ENCODE measurements at places on chromosomes 1 and 21.

GRCh38 chr1:117015724-117016123 lies 14.2 kb downstream of the CD101 start:
- no peak for DNase-seq

DNA sequence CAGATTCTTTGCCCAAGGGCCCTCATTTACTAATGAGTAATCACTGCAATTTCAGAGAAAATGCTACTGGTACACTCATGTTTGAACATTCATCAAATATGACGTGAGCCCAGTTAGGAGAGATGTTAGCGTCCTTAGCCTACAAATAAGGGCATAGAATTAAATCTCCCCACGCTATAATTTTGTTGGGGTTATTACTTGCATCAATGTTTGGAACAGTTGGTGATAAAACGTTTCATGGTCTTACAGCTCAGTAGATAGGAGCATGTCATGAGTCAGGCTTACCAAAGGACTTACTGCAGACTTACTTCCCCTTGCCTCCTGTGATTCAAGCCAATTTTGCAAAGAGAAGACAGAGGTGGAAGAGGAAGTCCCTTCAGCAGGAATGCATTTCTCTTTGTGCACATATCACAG lies 304.0 kb downstream of the KIF26B start:
- no peak for DNase-seq

DNA sequence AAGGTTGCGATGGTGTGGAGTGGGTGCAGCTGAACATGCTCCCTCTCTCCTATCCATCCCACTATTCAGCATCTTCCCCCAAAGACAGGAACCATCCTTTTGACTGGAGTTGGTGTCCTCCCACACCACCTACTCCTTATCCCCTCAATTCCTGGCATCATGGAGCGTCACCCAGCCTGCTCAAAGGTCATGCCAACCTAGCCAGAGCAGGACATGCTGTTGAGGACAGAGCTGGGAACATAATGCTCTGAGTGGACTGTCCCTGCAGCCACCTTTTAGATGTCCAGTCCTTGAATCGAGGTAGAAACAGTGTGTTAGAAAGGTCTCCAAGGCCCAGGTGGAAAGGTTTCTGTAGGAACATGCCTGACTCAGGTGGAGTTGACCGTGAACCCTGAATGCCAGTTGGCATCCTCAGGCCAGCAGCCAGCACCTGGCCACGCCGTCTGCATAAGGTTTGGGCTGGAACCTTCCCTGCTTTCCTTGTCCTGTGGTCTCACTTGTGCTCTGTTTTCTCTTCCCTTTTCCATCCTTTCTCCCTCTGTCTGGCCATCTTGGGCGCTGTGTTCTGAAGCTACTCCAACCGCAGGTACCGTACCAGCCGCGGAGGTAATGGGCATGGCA lies 52.2 kb upstream of the CNTN2 start:
- DNase-seq: no peak

GRCh38 chr21:33113131-33113530 lies 43.2 kb downstream of the OLIG1 start:
- no peak for DNase-seq

- DNase-seq: no peak
Observed at GRCh38 chr1:92502247-92502646, 15.5 kb upstream of the GFI1 start.

- no peak for DNase-seq
Observed at GRCh38 chr21:35002879-35003722, 46.0 kb downstream of the RUNX1 start.

- DNase-seq: no peak
Observed at GRCh38 chr1:160789702-160790611, 6.0 kb upstream of the LY9 start.

DNA sequence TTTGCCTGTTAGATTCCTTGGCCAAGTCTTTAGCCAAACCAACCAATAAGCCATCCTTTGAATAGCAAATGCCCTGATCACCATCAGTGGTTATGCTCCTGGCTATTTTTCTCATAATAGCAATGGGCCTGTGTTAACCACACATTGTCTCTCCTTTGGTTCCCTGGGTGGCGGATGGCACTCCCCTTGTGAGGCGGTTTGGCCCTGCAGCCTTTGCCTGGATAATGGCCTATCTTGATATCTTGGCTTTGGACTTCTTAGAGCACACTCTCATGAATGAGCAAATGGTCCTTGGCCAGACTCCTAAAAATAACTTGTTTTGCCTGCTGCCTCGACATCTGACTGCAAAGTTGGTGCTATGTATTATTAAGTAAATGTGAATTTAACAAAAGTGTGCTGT lies 22.4 kb upstream of the ZBTB18 start:
- no peak for DNase-seq

GRCh38 chr1:33306653-33307493 lies 14.0 kb downstream of the A3GALT2 start:
- no peak for DNase-seq

GRCh38 chr1:219771080-219771479 lies 157.3 kb downstream of the SLC30A10 start:
- no peak for DNase-seq

- DNase-seq: peak; percentile 60
Observed at GRCh38 chr1:22452481-22452957, 868 bp downstream of the ZBTB40 start.

DNA sequence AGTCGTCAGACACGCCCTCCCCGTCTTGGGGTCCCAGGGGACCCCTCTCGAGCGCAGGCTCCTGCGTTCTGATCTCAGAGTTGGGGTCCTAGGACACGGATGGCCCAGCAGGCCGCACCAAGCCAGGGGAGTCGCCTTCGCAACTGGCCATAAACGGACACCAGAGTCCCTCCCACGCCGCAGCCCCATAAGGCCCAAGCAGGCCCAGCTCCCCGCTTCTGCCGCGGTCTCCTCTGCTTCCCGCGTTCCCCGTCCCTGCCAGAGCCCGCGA lies 633 bp downstream of the DMRTA2 start:
- no peak for DNase-seq

GRCh38 chr1:69835955-69836354 lies 268.2 kb downstream of the LRRC7 start:
- no peak for DNase-seq

- no peak for DNase-seq
Observed at GRCh38 chr1:240693844-240694243, 81.9 kb upstream of the GREM2 start.

DNA sequence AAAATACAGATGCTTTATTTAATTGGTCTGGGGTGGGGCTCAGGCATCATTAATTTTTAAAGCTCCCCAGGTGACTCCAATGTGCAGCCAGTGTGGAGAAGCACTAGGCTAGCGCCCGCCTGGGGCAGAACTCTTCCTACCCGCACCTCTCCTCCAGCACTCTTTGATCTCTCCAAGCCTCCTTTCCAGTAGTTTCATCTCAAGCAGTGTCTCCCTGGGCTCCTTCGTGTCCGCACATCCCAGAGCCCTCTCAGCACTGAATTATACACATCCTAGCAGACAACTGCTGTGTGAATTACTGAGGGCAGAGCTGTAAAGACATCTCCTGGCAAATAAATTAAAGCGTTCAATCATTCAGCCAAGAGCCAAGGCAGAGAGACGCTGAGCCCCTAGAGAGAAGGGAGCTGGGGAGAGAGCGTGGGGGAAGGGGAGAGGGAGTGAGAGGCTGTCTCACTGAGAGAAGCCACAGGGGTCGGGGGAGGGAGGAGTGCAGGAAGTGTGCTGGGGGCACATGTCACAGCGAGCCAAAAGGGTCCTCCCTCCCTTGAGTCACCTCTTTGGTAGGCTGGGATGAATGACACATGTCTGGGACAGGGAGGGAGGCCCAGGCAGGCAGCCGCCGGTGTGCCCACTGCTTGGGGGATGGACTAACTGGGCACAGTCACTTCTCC lies 21.0 kb upstream of the PARP1 start:
- no peak for DNase-seq

- peak; percentile 90 for DNase-seq
Observed at GRCh38 chr1:234997201-234997895, 131.3 kb downstream of the TOMM20 start.

GRCh38 chr1:76444773-76445172 lies 370.2 kb downstream of the ST6GALNAC3 start:
- DNase-seq: no peak

- no peak for DNase-seq
Observed at GRCh38 chr21:31457675-31458074, 113.6 kb upstream of the TIAM1 start.

GRCh38 chr1:198493329-198493728 lies 47.2 kb downstream of the ATP6V1G3 start:
- DNase-seq: no peak

DNA sequence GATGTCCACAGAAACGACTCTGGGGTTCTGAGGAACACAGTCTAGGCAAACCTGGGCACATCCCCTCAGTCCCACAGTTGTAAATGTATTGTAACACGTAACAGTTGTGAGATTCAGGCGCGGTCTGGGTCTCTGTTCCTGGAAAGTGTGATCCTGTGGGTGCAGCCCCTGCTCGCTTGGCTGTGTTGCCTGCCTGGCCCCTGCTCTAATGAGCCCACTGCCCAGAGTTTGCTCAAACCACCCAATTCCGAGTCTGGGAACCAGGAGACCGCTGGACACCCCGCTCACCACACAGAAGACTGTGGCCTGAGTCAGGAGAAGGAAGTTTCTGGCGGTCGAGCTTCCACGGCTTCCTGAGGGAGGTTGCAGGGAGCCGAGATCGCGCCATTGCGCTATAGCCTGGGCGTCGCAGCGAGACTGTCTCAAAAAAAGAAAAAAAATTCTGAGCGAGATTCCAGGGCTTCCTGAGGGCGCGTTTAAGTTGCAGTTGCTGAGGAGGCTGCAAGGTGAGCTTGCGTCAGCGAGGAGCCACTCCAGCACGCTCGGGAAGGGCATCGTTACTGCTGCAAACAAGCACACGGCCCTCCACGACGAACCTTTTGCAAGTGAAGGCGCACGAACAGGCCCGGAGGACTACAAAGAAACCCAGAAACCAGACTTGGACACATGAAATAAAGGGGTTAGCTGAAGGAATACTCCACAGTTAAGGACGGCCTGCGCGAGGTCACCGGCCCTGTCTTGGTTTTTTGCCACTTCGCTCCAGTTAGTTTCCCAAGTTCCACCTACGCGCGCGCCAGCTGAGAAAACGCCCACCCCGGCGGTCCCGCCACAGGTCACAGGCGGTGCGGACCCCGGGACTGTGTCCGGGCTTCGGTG lies 1.1 kb downstream of the C21orf58 start:
- DNase-seq: no peak

- DNase-seq: no peak
Observed at GRCh38 chr1:245671966-245672767, 517.4 kb downstream of the KIF26B start.

DNA sequence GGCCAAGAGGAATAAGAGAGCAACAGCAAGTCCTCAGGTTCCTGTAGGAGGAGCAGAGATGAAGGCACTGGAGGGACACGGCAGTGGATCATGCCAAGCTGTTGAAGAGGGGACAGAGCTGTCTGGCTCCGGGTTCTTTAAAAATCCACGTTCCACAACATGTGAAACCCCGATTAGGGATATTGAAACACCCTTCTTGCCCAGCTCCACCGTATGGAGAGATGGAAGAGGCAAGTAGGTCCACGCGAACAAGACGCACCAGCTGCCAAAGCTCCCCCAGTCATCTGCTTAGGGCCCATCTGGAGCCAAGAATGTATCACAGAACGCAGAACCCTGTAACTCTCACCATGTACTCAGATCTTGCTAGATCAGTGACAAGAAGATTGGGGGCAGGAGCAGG lies 3.9 kb downstream of the C1orf198 start:
- no peak for DNase-seq

DNA sequence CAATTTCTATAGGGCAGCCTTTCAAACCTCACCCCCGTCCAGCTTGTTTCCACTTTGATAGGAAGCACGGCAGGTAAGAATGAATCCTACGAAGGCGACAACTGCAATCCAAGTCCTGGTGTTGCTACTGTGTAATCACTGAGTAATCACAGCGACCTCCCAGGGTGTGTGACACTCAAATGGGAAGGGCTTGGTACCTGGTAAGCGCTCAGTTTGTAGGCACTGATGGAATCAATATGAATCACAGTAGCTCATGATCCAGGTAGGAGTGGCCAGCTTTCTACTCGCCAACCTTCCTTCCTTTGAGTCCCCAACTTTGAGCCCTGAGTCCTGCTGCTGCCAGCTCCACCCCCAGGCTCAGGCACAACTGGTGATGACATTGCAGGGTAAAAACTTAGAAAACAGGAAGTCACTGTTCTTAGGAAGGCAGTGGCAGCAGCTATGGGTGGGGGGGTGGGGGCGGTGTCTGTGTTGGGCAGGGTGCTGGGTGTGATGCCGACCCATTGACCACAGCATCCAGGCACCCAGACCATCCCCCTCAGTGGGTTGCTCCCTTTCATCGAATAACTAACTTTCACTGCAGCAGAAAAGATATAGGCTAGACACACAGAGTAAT lies 70.7 kb downstream of the CD247 start:
- DNase-seq: no peak

DNA sequence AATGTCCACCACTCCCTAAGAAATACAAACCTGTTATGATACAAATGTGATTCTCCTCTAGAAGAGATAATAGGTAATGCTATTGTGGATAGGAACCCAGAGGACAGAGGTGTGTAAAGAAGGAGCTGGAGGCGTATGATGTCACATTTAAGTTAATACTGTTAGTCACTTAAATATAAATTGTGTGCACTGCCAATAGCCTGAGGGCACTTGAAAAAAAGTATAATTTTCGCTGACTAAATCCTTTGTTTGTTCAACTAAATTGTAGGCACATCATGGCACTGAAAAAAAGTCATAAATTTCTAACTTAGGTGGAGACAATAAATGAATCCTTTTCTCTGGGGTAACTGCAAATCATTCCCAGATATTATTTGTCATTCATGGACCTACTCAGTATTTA lies 4.4 kb downstream of the RCSD1 start:
- no peak for DNase-seq

DNA sequence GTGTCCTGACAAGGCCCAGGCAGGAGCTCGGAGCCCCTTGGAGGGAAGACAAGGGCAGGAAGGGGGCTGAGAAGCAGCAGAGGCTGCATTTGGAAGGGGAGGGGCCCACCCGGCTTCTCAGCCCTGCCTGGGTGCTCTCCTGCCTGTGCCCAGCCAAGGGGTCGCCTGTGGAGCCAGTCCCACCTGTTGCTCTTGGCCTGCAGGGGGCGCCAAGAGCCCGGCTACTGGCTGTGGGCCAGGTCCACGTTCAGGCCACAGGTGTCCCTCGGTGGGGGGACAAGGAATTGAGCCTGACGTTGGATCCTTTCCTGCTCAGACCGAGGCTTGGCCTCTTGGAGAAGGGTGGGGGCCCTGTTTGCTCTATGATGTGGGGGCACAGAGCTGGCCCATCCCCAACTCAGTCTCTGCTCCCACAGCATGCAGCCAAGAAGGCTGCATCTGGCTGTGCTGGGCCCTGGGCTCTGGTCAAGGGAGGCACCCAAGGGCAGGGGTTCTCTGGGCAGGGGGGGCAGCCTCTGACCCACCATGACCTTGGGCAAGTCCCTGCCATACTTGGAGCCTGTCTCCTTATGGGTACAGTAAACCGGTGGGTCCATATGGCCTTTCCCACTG lies 10.9 kb downstream of the WNT4 start:
- DNase-seq: no peak

GRCh38 chr1:19654886-19655717 lies 9.6 kb upstream of the HTR6 start:
- no peak for DNase-seq

Measured in C1 segment of cervical spinal cord (tissue), 14 donors.